ENCODE measurements at places on chromosomes 4 and X. TPM values are rescaled to one million over a fixed set of nuclear protein-coding genes. Genes with fewer than 3 reads are reported as not detected.

The CLNK gene
- 0.18 TPM for total RNA-seq

The DMD gene
- total RNA-seq = 0.27 TPM

The RIBC1 gene
- total RNA-seq = 0.63 TPM

The PPARGC1A gene
- total RNA-seq = not detected

The TDO2 gene
- not detected for total RNA-seq

The TRAM1L1 gene
- not detected for total RNA-seq

The CT45A1 gene
- total RNA-seq = not detected

The ADAM29 gene
- total RNA-seq = not detected

The DIAPH2 gene
- total RNA-seq = 8.5 TPM

The VEGFD gene
- not detected for total RNA-seq

The PROM1 gene
- total RNA-seq = 0.22 TPM

The TMSB15C gene
- 3.9 TPM for total RNA-seq

The TNIP3 gene
- total RNA-seq = 1.9 TPM

The MAGEC2 gene
- total RNA-seq = not detected

The IDH3G gene
- 56.9 TPM for total RNA-seq

The GRID2 gene
- not detected for total RNA-seq

The REPS2 gene
- total RNA-seq = not detected

The NAP1L3 gene
- 1.6 TPM for total RNA-seq

The NUP62CL gene
- total RNA-seq = 1.9 TPM

The ASB12 gene
- 0.27 TPM for total RNA-seq

The TLL1 gene
- total RNA-seq = not detected

The PCDH11X gene
- total RNA-seq = not detected

The NOX1 gene
- not detected for total RNA-seq

The ADD1 gene
- 154 TPM for total RNA-seq

The TMEM271 gene
- not detected for total RNA-seq

The RTL5 gene
- 0.31 TPM for total RNA-seq

The PF4V1 gene
- total RNA-seq = not detected

The PYURF gene
- 50.7 TPM for total RNA-seq

The CT45A5 gene
- not detected for total RNA-seq

The SLC26A1 gene
- not detected for total RNA-seq

The TAF7L gene
- total RNA-seq = not detected

The ZXDB gene
- 6.6 TPM for total RNA-seq

Data from activated CD8-positive, alpha-beta T cell treated with anti-CD3 and anti-CD28 coated beads for 36 hours (primary cell).